Fibroblast of skin of scalp (primary cell): ENCODE measurements at places on chromosomes 4 and X.

GRCh38 chr4:47915378-47915777 is 995 bp upstream of the NFXL1 start:
- no peak for DNase-seq

GRCh38 chr4:142369141-142369540 is 477.0 kb downstream of the INPP4B start:
- DNase-seq: peak; percentile 72

DNA sequence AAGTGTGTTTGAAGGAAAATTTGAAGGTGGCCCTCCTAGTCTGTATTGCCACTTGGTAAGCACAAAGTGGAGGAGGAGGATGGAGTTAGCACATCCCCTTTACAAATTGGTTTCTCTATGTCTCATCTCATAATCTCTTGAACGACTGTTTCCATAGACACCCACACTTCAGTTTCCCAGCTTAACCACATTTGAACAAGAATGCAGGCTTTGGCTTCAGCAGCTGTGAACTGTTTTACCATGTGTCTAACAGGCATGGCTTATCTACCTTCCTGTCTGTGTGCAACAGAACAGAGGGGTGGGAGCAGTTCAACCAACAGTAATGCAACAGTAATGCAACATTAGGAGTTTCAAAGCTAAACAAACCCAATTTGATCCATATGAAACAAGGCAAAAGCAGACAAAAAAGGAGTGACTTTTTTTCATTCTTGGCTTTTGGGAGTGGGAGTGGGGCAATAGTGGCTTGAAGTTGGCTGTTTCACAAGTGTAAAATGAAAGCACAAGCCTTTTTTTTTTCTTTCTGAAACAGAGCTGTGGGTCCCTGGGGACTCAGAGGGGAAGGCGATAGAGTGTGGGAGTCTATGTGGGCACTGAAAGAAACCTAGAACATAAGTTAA is 108.0 kb downstream of the ITM2A start:
- peak; percentile 1 for DNase-seq

GRCh38 chr4:183241721-183242151 is 78.3 kb downstream of the CLDN22 start:
- no peak for DNase-seq

DNA sequence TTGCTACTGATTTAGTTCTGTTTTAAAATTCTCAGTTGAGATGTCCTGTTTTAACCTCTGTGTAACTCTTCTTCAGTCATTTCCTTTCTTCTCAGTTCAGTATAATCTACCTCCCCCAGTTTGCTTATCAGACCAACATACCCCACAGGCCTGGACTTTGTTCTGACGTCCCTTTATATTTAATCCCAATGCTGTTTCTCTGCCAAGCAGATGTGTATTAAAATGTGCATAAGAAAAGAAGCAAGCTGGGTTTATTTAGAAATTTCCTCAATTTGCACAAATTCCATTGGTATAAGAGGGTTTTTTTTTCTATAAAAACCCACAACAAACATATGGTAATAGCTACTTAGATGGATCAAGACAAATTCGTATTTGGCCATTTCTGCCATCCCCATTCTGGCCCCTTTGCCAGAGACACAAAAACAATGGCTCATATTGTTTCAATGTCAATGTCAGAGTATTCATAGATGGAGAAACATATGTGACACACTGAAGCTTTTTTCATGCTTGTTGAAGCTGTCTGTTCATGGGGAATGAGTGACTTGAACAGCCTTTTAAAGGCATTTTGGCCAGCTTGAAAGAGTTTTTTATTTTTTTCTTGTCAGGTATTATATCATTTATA is 24.5 kb downstream of the HCCS start:
- DNase-seq: no peak

DNA sequence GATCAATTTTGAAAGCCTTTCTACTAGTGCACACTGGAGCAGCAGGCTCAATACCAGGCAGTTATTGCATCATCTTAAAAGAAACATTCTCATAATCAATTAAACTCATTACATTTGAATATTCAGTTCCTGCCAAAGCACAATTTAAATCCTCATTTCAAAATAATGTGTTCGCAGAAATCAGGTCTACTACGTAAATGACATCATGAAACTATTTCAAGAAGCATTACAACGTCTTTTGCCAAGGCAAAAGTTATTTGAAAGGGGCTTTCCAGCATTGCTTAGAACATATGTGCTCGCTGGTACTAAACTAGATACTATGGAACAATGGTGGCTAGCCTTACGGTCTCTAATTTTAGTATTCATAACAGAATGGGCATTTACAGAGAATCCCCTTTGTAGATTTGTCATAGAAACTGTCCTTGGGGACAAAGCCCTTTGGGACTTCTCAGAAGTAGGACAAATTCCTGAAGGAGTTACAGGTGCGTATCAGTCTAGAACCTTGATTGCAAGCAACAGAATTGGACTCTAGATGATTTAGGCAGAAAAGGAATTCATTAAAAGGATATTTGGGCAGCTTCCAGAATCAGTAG is 27.6 kb upstream of the HUWE1 start:
- DNase-seq: no peak

DNA sequence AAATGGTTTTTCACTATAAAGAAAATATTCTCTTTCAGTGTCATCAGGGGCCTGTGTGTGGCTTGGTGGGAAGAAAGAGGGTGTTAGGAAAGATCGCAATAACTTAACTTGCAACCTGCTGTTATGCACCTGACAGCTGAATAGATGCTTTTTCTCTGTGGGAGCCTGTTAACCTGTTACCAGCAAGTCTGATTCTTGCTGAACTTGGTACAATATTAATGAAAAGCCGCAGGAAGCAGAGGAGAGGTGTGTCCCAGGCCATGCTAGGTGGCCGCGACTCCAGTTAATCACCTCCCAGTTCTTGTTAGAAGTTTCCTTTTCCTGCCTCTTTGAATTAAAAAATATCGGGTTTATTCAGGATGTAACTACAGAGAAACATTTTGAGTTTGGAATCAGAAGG is 494.8 kb upstream of the AGA start:
- DNase-seq: no peak

DNA sequence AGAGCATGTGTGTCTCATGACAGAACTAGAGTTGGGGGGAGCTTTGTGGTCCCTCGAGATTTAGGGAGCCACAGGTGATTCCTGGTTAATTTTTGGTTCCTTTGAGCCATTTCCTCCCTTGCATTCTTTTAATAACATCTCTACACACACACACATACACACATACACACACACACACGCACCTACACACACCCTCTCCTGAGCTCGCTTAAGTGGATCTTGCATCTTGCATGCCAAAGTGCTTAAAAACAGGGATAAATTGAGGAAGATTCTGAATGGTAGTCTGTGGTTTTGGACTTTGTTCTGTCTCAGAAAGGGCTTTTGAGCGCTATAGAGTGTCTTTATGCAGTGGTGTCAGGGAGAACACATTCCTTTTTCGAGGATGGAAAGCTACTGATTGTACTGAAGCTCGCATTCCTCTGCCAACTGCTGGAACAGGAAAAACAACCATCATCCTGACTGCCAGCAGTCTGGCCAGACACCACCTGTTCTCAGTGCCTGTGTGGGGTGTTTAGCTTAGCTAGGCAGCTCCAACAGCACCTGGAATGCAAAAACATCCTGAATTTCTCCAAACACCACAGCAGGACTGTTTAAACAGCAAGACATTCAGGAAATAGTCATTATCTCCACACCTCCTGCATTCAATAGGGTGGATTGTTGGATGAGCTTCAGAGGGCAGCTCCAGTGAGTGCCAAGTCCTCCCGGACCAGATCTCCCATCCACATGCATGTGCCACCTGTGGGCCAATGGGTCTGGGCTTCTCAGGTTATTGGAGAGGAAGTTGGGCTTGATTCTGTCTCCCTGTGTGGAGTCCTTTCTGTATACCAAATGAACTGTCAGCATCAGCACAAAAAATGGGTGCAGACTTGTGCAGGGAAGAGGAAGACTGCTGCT is 21.9 kb upstream of the IGFBP7 start:
- no peak for DNase-seq

DNA sequence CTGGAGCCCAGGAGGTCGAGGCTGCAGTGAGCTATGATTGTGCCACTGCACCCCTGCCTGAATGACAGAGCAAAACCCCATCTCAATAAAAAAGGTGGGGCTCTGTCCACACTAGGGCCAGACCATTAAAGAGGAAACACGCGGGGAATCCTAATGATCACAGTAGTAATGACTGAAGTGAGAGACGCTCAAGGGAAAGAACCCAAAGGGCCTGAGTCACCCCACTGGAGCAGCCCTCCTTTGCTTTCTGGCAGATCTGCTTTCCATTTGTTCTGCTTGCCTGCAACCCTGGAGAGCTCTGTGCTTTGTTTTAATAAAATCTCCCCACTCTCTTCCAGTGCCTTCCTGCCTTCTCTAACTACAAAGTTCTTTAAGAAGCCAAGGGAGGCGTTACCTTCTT is 5.0 kb downstream of the TFDP3 start:
- DNase-seq: peak; percentile 16

GRCh38 chr4:25096981-25097443 is 63.2 kb downstream of the SEPSECS start:
- no peak for DNase-seq

GRCh38 chr4:75919920-75920319 is 17.7 kb upstream of the PPEF2 start:
- peak; percentile 5 for DNase-seq

- no peak for DNase-seq
Measured at GRCh38 chr4:176824645-176825366, 32.1 kb upstream of the VEGFC start.

- DNase-seq: no peak
Measured at GRCh38 chr4:150206265-150206664, 128.0 kb downstream of the DCLK2 start.

- peak; percentile 82 for DNase-seq
Measured at GRCh38 chrX:153970357-153971123, 1.1 kb downstream of the HCFC1 start.

DNA sequence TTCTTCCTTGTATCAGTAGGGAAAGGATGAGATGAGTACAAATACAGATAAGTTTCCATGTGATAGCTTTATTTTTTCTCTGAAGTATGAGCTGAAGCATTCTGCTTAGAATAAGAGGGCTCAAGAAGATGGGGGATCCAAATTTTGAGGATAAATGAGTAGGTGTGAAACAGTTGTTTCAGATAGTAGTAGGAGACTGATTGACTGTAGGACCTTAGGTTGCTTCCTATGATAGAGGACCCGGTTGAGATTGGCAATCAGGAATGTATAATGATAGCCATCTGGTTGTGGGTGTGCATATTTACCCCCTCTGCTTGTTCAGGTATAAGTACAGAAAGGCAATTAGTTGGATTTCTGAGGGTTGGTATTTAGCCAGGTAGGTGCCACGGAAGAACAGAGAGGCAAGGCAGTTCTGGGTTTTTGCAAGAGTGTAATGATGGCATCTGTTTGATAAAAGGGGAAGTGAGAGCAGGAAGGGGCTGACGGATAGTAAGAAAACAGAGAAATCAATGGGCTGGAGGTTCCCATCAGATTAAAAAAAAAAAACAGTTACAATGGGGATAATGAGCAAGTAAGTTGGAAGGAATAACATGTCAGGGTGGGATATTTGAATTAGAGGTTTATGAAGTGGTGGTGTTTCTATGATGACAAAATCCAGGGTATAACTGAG is 13.7 kb downstream of the OCRL start:
- DNase-seq: no peak

DNA sequence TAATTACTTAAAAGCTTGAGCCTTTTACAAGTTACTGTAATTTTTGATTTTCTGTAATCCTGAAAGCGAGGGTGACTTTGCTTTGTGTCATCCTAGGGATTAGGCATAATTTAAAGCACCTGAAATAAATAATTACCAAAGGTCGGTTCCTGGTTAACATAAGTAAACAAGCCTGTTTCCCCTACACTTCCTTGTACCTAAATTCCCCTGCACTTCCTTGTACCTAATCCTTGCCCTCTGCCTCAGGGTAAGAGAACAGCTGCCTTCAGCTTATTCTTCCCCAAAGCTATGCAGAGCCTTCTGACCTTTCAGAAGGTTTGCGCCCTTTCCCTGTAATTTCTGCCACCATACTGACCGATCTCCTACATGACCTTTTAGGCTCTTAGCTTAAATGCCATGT is 166.1 kb upstream of the PDE5A start:
- no peak for DNase-seq

DNA sequence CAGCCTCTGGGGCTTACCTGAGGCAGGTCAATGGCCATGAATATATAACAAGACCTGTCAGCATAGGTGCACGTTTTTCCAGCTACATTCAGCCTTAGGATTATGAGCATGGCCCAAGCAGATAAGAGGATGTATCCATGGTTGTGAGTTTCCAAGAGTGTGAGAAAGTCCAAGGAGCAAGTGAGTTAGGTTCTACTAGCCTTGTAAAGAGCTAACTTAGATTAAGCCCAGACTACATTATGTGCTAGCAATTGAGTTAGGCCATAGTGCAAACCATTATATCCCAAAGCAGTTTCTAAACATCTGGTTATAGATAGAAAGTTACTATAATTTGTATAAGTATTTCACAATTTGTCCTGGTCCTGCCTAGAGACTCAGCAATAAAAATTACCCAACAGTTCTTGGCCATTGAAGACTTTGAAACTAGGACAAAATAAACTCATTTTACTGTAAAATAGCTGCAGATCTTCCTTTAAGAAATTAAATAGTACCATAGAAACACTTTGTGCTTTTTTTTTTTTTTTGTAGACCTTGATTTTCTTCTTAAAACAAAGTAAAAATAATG is 312.0 kb downstream of the CAMK2D start:
- no peak for DNase-seq

DNA sequence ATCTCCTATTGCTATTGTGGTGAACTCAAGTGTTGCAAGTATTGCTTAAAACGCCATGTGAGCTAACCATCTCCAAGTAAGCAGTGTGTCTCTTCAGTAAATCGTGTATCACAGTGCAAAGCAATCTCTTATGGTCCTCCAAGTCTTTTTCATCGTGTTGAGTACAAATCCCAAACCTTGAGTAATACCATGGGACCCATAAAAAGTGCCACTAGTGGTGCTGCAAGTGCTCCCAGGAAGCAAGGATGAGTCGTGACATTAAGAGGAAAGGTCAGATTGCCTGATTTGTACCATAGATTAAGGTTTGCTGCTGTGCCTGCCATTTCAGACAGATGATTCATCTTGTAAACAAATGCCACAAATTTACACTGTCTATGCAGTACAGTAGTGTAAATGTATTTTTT is 66.9 kb upstream of the BMPR1B start:
- peak; percentile 59 for DNase-seq

DNA sequence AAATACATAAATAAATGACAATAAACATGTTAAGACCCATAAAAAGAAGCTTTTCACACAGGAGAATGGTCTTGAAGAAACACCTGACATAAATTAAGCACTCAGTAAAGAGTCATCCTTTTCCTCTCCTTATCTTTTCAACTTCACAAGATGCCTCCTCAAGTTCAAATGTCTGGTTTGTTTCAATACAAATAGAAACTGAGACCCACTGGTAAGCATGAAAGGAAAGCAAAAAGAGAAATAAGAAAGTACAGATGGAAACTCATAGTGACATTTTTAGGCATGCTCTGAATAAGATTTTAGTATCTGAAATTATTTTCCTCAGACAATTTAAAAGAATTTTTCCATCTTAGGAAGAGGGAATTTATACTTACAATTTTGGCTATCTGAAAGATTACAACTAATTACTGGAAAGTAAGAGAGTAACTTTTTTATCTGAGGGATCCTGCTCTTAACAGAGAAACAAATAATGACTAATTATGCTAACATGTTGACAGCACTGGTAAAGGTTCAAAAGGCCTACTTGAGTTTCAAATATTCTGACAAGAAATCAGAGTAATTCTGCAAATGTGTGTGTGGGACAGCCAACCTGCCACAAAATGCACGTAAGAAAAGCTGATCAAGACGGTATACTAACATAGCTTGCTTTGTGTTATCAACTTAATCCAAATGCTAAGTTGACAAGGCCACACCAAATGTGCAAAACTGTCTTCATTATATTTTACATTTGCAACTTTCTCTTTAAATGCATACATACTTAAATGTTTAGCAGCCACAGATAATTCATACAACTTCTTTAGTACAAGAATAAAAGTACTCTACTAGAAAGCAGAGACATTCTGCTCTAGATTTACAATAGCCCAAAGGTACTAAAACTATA is 113.0 kb downstream of the IQCM start:
- no peak for DNase-seq
